ENCODE measurements at places on chromosomes 11 and 22. TPM values are rescaled to one million over a fixed set of nuclear protein-coding genes. Genes with fewer than 3 reads are reported as not detected.
A peak's percentile ranks its signal among the peaks of the same experiment; 100 is the strongest.

DNA sequence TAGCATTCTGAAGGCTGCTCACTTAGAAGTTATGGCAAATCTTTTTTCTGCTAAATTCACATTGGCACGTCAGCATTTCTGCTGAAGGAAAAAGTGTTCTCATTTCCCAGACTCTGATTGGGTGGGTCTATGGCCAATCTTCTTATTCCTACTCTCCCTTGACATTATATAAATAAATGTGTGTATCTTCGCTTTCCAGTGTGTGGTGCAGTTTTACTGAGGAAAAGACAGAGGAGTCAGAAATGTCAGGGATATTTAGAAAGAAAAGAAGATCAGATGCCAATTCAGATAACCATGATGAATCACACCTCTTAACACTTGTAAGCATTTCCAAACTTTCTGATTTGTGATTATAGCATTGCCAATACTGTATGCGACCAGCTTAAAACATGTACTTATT lies 3.2 kb upstream of the BDNF start:
- no peak for DNase-seq

- no peak for DNase-seq
Measured at GRCh38 chr11:34267013-34267412, 90.8 kb downstream of the ABTB2 start.

GRCh38 chr11:6663794-6664469 lies 8.3 kb upstream of the DCHS1 start:
- DNase-seq, result no peak

DNA sequence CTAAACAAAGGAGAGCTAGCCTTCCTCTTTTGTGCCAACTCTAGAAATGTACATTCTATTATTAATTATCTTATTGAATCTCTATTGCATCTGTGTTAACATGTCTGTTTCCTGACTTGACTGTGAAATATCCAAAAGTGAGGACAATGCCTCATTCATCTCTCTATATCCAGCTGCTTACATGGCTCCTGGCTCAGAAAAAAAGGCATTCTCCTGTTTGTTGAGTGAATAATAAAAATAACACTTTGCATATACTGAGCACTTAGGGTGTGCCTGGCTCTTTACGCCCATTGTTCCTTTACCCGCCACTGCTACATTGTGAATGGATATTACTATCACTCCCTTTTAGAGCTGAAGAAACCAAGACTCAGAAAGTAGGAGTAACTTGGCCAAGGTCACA lies 19.9 kb downstream of the NRXN2 start:
- DNase-seq, result no peak

- DNase-seq, result no peak
Measured at GRCh38 chr11:35035894-35036408, 103.0 kb upstream of the CD44 start.

- no peak for DNase-seq
Measured at GRCh38 chr11:9717719-9718118, 53.8 kb downstream of the SWAP70 start.

- DNase-seq, result peak; percentile 2
Measured at GRCh38 chr11:2202900-2203439, 31.4 kb upstream of the TH start.

DNA sequence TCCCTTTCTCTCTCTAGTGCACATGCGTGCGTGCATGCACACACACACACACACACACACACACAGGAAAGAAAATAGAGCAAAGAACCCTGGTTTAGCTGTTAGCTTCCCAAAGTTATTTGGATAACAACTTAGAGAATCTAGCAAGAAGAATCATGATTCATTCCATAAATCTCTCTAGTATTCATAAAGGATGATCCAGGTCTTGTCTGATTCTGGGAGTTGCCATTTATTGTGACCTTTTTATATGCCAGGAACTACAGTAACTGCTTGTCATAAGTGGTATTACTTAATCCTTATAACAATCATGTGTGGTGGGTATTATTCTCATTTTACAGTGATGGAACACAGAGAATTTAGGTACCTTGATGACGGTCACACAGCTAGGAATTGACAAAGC lies 141.5 kb upstream of the MTMR2 start:
- no peak for DNase-seq

DNA sequence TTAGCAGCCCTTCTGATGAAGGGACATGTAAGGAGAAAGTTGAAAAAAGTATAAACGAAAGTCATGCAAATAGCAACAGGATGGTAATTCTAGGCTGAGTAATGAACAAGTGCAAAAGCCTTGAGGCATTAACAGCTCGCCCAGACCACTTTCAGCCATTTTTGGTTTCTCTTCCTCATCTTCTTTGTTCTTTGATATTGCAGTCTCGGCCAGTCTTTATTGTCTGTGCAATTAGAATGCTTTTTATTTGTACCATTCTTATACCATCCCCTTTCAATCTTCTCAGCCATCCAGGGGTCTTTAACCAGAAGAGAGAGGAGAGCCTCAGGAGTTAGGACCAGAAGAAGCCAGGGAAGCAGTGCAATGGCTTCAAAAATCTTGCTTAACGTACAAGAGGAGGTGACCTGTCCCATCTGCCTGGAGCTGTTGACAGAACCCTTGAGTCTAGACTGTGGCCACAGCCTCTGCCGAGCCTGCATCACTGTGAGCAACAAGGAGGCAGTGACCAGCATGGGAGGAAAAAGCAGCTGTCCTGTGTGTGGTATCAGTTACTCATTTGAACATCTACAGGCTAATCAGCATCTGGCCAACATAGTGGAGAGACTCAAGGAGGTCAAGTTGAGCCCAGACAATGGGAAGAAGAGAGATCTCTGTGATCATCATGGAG lies 7.3 kb downstream of the TRIM34 start:
- no peak for DNase-seq

DNA sequence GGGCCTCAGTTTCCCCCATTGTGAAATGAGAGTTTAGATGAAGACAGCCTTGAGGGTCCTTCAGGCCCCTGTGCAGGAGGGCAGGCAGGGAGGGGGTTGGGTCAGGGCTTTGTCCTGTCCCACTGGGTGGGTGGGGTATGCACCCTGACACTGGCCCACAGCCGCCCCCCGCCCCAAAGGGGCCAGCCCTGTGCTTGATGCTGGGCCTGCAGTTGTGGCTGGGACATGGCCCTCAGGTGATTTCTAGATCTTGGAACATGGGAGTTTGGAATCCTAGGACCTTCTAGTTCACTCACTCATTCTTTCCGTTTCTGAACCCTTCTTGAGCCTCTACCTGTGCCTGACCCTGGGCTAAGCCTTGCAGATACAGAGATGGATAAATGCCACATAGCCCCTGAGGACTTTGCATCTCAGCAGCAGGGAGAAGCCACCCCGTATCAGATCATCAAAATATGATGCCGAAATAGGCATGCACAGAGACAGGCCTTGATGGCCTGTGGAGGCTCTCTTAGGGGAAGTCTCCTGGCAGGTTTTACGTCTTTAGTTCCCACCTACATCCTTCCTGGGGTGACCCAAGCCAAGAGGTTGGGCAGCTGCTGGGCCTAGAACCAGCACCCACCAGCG lies 76.0 kb downstream of the FBLN1 start:
- DNase-seq, result no peak

DNA sequence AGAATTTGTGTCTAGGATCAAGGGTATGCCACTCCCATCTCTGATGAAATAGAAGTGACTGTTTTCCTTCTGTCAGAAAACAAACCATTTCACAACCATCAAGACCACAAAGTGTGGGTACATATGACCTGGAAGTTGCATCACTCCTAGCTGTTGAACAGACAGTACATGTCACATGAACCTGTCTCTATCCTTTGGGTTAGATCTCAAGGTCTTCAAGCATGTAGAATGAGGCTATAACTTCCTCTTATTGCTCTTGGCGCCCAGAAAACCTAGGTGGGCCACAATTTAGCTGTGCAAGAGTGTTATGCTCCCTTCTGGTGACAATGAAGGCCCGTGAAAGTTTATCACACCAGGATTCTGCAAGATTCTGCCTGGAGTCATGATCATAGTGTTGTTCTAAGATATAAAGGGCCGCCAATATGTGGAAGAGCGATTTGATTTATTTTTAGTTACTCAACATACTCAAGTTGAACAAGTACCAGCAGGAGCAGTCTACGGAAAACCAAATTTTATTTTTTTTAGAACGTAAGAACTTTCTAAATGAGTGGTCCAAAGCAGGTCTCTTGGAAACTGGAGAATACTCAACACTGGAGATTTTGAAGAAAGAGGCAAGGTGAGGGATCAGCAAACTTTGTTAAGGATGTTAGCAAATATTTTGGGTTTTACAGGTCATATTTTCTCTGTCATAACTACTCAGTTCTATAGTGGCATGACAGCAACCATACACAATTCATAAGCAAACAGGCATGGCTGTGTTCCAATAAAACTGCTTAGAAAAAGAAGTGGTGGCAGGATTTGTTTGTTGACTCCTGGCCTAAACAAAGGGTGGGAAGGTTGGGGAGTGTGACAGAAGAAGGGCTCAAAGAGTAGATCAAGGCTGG lies 101.8 kb downstream of the USP35 start:
- no peak for DNase-seq

DNA sequence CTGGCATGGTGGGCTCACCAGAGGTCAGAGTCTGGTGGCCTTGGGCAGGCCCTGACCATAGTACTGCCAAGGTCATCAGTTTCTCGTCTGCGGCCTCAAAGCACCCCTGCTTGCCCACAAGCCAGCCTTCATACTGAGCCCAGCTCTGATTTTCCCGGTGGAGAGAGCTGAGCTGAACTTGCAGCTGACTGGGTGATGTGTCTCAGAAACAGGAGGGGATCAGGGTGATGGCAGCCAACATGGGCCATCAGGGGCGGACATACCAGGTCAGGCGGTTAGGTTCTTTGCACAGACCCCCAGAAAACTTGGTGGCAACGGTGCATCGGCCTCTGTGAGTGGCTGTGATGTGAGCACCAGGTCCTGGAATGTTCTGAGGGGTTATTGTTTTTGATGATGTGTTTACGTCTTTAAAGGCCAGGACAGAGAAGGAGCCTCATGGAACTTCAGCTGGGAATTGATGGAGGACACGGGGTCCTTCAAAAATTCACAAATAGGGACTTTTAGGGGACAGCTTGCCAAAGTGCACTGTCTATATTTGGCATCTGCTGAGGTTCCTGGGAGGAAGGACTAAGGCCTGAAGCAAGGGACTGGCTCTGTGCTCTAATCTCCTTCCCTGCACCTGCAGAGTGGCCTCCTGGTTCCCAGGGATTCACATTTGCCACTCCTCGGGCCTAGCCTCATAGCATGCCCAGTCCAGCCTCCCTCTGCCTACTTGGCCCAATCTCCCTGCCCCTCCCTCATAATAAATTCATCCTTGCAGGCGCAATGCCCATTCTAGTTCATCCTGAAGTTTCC lies 131.2 kb downstream of the OSBP2 start:
- no peak for DNase-seq

Gene KRTAP5-11
- not detected for polyA plus RNA-seq

Gene C11orf86
- not detected for polyA plus RNA-seq

Gene OR10D3
- not detected for polyA plus RNA-seq

Gene INPPL1
- polyA plus RNA-seq, result 73.2 TPM

Gene UPK3A
- not detected for polyA plus RNA-seq
